GM18507 (cell line): ENCODE measurements at places on chromosomes 5 and 9.

DNA sequence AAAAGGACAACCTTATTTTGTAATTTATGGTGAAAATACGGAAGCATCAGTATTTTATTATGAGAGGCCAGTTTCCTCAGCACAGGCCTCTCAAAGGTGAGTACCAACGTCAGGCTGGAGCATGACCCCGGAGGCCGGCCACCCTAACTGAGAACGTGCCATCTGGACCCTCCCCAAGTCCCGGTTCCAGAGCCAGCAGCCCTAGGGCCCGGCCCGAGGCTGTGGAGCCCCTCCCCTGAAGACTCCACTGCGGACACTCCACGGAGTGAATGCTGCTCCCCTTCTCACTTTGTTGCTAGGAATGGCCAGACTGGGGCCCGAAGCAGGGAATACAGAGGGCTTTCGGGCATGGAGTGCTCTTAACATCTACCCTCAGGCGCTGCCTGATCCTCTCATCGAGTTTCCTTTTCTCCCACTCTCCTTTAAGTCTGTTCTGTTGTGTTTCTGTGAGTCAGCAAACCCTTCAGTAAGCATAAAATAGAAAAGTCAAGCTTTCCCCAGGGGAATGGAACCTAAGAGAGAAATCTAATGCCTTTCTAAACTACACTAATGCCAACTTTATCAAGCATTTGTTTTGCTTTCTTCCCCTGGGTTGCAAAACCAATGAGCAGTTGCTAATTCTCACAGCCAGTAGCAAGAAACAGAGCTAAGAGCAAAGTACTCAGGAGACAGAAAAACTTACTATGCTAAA lies 4.5 kb downstream of the BRD9 start:
- DNase-seq, result no peak

GRCh38 chr5:64229163-64229774 lies 63.6 kb downstream of the RNF180 start:
- peak; percentile 23 for DNase-seq

GRCh38 chr5:172802567-172803176 lies 31.4 kb upstream of the ERGIC1 start:
- no peak for DNase-seq

DNA sequence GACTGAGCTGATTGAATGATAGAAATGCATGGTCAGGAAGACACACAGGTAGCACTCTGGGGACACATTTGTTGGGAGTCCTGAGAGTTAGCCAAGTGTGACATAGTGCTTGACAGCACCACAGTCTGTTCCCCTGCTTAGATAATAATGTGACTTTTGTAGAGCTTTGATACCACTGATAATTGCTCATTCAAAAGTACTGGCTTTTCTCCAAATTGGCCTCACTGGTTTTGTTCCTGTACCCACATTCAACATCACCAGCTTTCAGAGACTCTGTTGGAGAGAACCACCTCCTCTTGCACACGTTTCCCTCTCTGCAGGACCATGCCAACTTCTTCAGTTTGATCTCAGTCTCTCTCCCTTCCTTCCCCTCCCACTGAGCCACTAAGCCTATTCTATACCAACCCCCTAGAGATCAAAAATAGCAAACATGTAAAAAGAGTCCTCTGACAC lies 52.5 kb upstream of the IL7R start:
- no peak for DNase-seq

- DNase-seq, result no peak
Observed at GRCh38 chr5:56564541-56565282, 250.6 kb upstream of the MAP3K1 start.

DNA sequence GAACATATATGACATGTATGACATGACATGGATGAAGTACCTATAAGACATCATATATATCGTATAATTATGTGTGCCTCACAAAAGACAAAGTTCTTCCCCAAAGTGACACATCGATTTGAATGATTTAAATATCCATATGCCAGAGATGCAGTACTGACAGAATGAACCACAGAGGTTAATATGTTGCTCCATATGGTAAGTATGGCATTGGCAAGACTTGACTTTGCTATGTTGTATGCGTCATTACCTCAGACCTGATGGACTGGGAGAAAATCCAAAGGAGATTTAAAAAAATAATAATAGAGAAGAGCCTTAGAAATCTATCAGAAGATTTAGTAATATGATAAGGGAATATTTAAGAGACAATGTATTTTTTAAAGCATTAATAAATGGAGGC lies 263.2 kb downstream of the PJA2 start:
- no peak for DNase-seq

DNA sequence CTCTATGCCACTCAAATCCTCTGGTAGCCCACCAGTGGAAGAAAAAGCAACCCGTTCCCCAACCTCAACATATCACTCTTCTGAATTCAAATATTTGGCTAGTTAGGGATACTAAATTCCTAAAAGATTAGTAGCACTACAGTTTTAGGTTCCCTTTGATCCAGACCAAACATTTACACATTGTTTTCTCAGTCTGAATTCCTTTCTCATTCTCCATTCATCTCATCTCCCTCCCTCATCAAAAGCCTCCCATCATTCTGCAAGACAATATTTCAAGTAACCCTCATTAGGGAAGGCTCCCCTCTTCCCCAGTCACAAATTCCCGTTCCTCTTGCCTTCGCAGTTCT lies 26.3 kb downstream of the ADAM19 start:
- no peak for DNase-seq

GRCh38 chr5:14325369-14325768 lies 182.2 kb downstream of the TRIO start:
- DNase-seq, result no peak

DNA sequence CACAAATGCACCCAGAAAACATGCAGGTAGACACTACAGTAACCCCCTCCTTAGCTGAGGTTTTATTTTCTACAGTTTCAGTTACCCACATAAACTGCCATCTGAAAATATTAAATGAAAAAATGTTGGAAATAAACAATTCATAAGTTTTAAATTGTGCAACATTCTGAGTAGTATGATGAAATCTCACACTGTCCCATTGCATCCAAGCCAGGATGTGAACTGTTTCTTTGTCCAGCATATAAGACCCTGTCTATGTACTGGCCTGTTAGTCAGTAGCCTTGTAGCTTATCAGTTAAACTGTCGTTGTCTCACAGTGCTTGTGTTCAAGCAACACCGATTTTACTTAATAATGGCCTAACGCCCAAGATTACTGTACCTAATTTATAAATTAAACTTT lies 630.5 kb downstream of the ANXA1 start:
- DNase-seq, result no peak

GRCh38 chr9:92808726-92809451 lies 44.3 kb upstream of the BICD2 start:
- peak; percentile 20 for DNase-seq

- DNase-seq, result no peak
Observed at GRCh38 chr5:101080462-101081240, 177.6 kb upstream of the ST8SIA4 start.

DNA sequence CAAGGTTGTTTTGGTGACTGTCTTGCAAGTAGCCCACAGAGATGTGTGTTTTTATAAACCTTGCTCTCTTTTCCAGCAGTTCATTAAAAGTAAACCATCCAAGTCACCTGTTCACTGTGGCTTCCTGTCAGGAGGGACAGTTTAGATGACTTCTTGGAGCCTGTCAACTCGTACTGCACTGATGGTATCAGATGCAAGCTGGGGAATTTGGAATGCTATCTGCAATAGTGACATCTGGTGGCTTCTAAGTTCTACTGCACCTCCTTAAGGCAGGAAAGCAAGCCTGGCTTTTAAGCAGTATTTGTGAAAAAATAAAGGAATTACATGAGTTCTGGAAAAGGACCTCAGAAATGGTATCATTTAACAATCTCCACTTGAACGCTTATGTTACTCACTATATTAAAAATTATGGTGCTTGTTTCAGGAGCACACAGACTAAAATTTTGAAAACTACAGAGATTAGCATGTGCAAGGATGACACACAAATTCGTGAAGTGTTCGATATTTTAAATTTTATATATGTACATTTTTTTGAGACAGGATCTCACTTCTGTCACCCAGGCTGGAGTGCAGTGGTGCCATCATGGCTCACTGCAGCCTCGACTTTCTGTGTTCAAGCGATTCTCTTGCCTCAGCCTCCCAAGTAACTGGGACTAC lies 164.0 kb downstream of the TTC39B start:
- peak; percentile 11 for DNase-seq

- DNase-seq, result peak; percentile 39
Observed at GRCh38 chr5:168291342-168291963, at the start of gene WWC1. Gene WWC1 (plus strand): TSS chr5:168291645. CDS start chr5:168292153, 508 bp downstream.

GRCh38 chr5:68734781-68735180 lies 359.0 kb upstream of the SLC30A5 start:
- DNase-seq, result no peak

GRCh38 chr5:178606269-178606668 lies 16.1 kb upstream of the COL23A1 start:
- no peak for DNase-seq

- DNase-seq, result no peak
Observed at GRCh38 chr9:114902786-114903524, 27.4 kb downstream of the TNFSF8 start.

- no peak for DNase-seq
Observed at GRCh38 chr9:23538461-23539003, 287.5 kb downstream of the ELAVL2 start.

DNA sequence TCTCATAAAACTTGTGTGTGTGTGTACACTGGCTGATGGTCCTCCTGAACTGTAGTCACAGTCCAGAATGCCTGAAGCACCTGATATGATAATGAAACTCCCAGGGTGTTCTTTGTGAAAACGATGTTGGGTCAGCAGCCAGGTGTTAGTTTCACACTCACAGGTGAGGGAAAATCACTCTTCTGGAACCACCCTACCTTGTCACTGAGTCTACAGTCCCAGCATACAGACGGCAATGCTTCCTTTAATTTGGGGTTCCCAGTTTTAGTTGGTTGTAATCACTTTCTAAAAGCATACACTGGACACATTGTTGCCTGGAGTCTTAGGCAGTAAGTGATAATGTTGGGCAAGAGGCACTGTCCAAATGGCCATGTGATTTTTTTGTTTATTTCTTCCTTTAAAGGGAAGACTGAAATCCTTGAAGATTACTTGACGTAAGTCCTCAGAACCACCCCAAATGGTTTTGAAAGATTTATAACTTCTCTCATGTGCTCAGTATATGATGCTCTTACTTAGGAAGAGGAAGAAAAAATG lies 18.2 kb upstream of the MGAT1 start:
- no peak for DNase-seq

DNA sequence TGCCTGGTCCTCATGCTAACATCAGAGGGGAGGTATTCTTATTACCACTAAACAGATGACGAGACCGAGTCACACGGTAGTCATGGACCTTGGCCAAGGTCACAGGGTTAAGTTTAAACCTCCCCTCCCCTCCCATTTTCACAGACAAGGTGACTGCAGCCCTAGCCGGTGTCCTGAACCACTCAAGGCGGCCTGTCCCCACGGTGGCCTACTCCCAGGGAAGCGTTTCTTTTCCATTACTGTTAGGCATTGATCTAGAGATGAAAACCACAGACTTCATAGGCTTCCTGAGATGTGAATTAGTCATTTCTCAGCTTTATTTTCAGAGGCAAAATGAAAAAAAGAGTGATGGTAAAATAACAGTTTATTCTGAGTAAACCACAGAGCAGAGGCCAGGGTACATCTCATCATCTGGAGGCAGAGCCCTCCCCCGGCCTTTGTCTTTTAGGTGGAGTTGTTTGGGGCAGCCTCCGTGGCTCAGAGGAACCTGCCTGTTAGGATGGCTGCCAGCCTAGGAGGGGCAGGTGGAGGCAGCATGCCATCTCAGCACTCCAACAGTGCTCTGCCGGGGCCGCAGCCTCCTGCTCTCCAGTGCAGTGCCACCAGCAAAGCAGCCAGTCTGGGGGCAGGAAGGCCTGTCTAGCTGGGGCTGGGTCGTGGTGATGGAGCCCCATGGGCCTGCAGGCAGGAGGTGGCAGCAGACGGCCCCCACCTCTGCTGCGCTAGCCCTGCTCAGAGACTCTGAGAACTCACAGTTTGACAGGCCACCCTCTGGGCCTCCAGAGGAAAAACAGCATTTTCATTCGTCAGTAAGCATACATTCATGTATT lies 71.2 kb downstream of the RAPGEF1 start:
- DNase-seq, result no peak

DNA sequence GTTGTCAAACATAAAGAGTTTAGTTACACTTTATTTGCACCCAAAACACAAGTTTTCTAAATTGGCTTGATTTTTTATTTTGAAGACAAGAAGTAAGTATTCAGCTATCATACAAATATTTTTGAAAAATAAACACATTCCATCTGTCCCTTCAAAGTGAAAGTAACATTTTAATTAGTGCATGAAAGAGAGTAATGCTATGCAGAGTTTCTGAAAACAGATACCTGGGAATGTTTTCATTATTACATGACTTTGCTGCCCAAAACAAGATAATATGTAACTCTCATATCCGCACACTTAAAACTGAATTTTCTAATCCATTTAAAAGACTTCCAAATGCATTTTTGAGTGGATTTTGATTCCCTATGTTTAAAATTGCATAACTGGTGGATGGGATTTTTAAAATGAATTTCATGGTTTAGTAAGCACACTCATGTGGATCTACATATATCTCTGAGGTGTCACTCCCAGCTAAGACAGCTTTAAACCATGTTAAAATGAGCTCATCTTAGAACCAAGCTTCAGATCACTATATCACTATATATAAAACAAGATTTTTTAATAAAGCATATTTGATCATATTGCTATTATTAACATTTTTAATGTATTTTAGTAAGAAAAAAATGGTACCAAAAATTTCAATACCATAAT lies 127.5 kb downstream of the ATPSCKMT start:
- DNase-seq, result no peak

DNA sequence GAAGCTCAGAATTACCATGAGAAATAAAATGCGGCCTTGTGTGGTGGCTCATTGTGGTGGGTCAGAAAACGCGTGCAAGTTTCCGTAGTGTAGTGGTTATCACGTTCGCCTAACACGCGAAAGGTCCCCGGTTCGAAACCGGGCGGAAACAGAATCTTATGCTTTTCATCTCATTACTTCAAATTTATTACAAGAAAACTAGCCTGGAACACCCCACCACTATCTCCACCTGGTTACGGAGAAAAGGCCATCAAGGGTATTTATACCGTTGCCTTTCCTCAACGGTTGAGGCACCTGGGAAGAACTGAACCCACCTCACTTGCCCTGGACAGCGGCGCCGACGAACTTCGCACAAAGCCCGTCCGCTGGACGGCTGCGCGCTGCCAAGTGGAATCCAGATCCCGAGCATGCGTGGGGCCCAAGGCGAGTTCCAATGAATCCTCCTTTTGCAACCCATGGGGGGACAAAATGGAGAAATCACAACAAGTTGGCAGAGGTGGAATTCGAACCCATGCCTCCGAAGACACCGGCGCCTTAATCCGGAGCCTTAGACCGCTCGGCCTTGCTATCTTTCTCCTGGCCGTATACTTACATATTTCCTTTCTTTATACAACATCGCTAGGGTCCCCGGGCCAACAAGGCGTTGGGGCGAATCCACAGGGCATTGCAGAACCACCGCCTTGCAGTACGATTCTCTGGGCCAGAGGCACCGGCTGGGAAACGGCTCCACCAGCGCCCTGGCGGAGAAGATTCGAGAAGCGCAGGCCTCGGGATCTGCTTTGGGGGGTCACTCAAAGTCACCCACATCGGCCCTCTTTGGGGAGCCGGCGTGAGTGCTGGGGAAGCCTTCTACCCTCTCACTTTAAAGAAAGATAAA lies 16.9 kb downstream of the OR2V2 start:
- no peak for DNase-seq

GRCh38 chr5:14038341-14038959 lies 94.0 kb upstream of the DNAH5 start:
- DNase-seq, result no peak

- no peak for DNase-seq
Observed at GRCh38 chr5:134088291-134088690, 26.2 kb upstream of the TCF7 start.
